ENCODE measurements at places on chromosomes 2 and 18.

- no peak for DNase-seq
These were observed 125.5 kb downstream of the RAPGEF4 start for GRCh38 chr2:172861098-172861497.

GRCh38 chr2:98293931-98294687 lies 52.1 kb upstream of the CNGA3 start:
- DNase-seq, result no peak

DNA sequence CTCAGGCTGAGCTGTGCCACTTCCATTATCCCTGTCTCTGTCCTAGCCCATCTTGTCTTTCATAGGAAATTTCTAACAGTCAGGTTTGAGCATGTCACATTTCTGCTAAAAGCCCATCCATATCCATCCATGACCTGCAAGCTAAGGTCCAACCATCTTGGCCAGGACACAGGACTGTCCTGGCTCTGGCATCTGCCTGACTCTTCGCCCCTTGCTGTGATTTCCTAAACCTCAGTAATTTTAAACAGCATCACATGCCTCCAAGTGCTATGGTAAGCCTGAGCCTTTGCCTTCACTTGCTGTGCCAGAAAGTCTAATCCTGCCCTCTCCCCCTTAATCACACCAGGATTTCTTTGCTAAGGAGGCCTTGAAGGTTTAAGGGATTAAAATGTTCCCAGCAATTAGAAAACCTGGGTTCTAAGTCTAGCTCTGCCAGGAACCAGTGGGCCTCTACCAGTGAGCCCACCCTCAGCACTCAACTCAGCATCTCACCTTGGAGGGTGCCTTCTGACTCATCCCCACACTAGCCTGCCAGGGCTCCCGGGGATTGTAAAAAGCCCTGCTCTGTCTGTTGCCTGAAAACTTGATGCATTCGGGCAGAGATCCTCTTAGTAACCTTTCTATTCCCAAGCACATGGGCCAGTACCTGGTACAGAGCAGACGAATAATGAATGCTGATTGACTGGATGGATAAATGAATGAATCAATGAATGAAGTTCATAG lies 411.0 kb downstream of the LRATD1 start:
- DNase-seq, result no peak

GRCh38 chr2:53422979-53423378 lies 344.6 kb upstream of the CHAC2 start:
- no peak for DNase-seq

GRCh38 chr2:674321-674985 lies 2.8 kb downstream of the TMEM18 start:
- DNase-seq, result no peak

GRCh38 chr2:130728549-130729316 lies at the start of gene GPR148:
Gene GPR148 (plus strand): TSS chr2:130729070. CDS start chr2:130729152, 82 bp downstream.
- DNase-seq, result no peak

DNA sequence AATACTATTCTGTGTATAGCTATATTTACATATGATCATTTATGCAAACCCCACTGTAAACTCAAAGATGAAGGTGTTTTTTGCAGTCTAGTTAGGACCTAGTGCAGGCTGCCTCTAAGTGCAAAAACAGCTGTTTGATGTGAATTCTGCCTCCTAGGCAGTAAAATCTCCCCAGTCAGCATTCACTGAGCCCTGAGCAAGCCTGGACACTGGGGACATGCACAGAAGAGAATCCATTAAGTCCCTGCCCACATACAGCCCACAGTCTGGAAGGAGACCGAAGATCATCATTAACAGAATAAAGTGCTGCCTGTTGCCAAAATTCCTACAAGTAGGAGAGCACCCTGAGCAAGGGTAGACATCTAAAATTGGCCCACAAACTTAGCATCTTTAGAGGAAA lies 14.4 kb upstream of the BIN1 start:
- DNase-seq, result no peak

DNA sequence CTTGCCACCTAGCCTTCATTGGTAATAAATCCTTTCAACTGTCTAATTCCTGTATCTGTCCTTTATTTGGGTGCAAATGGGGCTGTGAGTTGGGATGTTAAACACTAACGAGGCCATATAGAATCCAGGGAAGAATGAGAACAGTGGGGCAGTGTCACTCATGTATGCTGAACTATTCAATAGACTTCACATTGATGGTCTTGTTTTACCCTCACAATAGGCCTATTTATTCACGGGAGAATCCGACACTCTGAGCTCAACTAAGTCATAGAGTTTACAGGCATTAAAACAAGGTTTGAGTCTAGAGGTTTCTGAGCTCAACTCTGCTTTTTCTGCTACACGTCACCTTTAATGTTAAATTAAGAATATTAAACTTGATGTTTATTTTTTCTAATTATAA lies 421.6 kb downstream of the SOX11 start:
- no peak for DNase-seq

DNA sequence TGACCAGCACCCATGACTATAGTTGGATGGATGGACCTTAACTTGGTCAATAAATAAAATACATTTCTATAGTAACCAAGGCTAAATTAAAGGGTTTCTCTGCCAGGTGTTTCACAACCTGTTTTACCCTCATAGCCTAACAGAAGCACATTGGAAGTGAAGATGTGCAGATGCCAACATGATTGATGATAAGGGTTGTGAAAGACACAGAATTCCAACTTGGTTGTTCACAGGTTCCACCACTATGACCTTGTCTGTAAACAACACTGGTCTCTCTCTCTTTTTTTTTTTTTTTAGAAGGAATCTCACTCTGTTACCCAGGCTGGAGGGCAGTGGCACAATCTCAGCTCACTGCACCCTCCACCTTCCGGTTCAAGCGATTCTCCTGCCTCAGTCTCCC lies 37.5 kb upstream of the PTH2R start:
- no peak for DNase-seq

All from coronary artery (tissue), 2 donors.